Renal cortex interstitium (tissue), 15 donors: ENCODE measurements at places on chromosomes 12 and 14.

DNA sequence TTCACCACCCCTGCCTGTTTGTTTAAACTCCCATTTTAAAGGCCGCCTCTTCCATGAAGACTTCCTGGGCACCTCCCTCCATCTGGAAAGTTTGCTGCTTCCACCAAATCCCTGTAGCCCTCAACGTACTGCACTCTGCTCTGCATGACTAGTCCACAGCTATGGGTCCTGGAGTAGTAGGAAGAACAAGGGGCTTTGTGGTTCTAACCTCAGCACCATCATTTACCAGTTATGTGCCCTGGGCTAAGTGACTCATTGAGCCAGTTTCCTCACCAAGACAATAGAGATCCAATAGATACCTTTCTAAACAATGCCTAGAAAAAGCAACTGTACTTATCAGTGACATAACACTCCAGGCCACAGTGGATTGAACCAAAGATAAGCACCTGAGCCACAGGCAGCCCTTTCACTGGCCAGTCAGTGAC is 8.5 kb upstream of the LTBP2 start:
- DNase-seq: no peak

DNA sequence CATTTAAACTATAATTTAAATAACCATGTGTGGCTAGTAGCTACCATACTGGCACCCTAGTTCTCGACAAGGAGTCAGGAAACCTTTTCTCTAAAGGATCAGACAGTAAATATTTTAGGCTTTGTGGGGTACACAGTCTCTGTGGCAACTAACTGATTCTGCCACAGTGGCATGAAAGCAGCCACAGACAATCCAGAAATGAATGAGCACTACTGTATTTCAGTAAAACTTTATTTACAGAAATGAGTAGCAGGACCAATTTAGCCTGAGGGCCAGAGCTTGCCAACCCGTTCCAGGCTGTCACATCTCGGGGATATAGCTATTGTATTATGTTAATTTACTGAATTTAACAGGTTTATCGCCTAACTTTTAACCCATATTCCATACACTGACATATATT is 278.7 kb downstream of the ITPR2 start:
- no peak for DNase-seq

DNA sequence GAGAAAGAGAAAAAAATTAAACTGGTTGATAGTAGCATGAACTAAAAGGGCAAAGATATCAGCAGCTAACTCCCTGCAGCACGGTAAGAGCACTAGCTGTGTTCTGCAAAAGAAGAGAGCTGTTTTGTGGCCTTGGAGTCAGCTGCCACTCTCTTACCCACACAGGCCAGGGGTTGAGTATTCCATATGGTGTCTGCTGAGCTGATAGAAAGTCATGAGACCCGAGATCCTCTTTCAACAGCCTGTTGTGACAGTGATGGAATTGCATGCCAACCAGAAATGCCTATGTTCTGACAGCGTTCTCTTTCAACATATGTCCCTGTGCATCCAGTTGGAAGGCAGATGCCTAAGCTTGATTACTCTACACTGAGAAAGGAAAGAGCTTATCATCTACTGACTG is 39.9 kb downstream of the TMTC1 start:
- DNase-seq: no peak

DNA sequence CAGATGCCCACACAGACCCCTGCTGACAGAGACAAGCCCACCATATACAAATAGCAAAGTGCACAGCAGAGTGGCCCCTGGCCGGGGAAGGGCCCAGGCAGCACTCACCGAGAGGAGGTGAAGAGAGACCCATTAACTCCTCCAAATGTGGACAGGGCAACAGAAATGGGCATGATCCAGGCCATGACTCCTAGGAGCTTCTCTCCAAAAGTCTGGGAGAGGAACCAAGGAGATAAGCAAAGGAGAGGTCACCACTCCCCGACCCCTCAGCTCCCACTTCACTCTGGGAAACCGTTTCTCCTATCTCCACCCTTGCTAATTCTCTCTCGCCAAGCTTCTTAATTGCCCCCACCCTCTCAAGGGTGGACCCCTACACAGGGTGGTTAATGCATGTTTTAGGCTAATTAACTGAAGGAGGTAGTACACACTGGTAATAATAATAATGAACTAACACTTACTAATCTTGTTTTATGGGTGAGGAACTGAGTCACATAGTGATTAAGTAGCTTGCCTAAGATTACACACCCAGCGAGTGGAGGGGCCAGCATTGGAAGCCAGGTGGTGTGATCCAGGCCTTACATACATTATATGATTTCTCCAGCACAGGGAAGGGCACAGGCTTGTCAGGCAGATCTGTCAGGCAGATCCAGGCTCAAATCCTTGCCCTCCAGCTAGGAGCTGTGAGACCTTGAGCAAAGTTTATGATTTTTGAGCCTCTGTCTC is 18.9 kb upstream of the CEBPE start:
- no peak for DNase-seq

DNA sequence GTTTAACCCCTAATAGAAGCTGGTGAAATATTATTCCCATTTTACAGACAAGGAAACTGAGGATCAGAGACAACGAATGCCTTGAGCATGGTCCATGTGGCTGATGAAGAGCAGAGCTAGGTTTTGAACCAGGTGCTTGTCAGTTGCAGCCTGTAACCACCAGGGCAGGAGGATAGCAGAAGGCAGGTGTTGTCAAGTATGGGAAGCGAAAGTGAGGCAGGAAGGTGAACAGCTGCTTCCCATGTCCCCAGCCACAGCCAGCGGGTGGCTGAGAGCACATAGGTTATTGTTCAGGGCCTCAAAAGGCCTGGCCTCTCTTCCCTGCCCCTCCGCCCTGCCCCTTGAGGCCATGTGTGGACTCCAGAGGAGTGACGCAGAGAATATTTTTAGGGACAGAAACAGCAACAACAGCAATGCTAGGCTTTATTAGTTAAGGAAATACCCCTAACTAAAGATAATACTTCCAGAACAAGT is 39.6 kb downstream of the IQSEC3 start:
- DNase-seq: no peak
